Activated T-helper 2 cell treated with anti-CD3 and anti-CD28 coated beads, Interferon-gamma antibody, Interleukin-2, Interleukin-4, amounts not matched to agents 10 μg/mL and 5 μg/mL and 100 μg/mL, durations not matched to agents 14 hours and 24 hours and 36 hours (primary cell): ENCODE measurements at places on chromosomes 5 and 9.

DNA sequence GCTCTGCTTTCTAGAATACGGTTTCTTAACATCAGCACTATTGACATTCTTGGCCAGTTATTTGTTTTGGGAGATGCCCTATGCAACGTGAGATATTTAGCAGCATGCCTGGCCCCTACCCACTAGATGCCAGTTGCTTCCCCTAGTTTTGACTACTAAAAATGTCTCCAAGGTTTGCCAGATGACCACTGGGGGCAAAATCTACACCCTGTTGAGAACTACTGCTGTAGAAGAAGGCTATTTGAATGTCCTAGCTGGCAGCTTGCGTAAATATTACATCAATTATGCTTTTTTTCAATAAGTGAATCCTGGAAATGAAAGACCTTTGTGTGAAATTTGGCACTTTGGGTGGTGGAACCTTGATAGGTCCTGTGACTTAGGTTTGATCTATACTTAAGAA lies 5.0 kb downstream of the NCBP1 start:
- no peak for DNase-seq

DNA sequence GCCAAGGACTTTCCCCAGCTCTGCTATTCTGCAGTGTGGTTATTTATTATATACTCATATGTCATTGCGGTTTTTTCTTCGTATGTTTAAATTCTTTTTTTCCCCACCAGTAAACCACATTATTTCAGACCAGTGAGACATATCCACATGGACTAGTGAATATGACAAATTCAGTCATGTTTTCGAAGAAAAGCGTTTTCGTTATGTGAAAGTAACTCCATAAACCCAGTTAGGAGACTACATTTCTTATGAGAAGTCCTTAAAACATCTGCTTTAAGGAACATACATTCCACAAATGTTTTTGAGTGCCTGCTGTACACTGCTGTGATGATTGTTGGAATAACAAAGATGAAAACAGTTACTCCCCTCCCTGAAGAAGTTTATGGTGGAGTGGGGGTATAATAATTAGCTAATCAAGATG lies 591.8 kb upstream of the CLINT1 start:
- no peak for DNase-seq

- DNase-seq: no peak
Observed at GRCh38 chr5:113099822-113100221, 123.2 kb downstream of the DCP2 start.

GRCh38 chr5:50727149-50727496 lies 60.7 kb downstream of the PARP8 start:
- DNase-seq: no peak

GRCh38 chr5:172007175-172008110 lies 1.0 kb upstream of the FBXW11 start:
- no peak for DNase-seq

DNA sequence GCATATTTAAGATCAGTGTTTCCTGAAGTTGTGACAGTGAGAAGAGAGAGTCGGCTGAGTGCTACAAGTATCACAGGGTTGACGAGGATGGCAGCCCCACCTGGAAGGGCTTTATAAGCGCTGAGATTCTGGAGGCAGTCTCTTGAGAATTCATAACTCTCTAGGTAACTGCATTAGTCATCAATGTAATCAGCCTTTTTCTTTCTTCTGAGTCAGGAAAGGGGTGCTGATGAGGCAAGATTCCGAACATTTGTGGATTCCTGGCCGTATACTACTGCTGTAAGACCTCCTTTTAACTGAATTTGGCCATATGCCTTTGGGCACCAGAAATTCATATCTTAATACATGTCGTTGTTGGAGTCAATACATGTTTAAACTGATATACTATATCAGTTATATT lies 6.6 kb upstream of the RNF20 start:
- no peak for DNase-seq

DNA sequence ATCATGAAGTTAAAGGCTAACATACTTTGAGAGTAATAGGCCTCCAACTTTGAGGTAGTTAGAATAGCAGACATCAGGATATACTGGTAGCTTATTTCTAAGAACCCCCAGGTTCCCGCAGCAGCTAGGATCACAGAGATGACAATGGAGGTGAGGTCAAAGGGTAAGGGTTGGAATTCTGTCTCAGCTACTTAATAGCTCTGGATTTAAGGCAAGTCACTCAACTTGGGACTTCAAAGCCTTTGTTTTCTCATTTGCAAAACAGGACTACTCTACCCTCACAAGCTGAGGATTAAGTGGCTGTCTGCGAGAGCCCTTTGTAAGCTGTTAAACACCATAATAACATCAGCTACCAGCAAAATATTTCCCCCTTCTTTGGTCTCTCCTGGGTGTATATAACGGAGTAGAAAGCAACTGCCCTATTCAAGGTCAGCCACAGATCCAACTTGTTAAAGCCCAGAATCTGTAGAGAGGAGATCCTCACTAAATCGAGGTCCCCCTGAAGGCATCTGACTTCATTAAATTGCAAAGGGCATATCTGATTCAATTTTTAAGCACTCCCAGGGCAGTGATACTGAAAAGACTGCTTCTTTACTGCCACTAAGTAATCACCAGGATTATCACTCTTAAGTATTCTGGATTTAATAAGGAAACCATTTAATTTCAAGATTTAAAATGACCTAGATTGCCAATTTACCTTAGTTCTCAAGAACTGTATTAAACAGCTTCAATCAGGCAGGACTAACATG lies 104.7 kb downstream of the DCP2 start:
- DNase-seq: no peak

DNA sequence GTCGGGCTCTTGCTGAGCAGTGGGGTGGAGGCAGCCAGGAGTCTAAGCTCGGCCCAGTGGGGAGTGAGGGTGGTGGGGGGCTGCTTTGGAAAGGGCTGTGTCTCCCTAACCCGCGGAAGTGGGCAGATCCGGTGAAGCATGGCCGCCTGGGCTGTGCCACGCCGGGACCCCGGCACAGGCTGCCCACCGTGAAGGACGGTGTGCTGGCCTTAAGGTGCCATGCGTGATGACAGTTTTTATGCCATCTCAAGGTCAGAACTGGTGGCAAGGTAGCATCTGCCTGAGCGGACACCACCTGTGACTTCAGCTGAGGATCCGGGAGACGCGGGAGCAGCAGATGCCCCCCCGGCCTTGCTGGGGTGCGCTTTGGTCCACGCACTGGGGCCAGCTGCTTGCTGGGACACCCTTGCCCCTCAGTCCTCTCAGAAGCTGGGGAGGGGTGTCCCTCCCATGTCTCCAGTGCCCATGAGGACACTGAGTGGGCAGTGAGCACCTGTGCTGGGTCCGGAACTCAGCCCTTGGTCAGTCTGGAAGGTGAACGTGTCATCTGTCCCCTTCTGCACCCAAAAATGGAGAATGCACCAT lies 53.9 kb downstream of the AHRR start:
- DNase-seq: no peak

- no peak for DNase-seq
Observed at GRCh38 chr9:109205526-109205925, 38.5 kb upstream of the FRRS1L start.

- no peak for DNase-seq
Observed at GRCh38 chr5:3392306-3392939, 203.2 kb upstream of the IRX1 start.

DNA sequence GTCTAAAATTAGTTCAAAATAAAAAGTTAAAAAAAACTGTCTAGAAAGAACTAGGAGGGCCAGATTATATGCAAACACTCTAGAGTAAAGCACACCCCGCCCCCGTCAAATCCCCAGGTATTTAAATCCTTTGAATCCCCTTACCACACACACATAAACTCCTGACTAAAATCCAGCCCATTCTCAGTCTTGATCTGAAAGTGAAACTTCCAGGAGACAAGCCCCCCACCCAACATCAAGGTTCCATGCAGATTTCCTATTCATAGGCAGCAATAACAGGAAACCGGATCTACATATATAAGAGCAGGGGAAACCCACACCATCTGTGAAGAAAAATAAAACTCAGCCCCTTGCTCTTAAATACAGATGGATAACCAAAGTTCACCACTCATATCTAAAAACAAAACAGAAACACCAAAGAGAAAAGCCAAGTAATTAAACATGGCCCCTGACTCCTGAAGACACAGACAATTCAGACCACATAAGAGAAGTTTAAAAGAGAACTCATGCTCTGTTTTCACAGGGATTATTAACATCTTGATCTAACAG lies 42.3 kb downstream of the MARCHF3 start:
- peak; percentile 15 for DNase-seq

DNA sequence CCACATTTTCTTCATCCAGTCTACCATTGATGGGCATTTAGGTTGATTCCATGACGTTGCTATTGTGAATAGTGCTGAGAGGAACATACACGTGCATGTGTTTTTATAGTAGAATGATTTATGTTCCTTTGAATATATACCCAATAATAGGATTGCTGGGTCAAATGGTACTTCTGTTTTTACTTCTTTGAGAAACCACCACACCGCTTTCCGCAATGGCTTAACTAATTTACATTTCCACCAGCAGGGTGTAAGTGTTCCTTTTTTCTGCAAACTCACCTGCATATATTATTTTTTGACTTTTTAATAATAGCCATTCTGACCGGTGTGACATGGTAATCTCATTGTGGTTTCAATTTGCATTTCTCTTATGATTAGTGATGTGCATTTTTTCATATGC lies 82.2 kb upstream of the RFX3 start:
- DNase-seq: no peak

DNA sequence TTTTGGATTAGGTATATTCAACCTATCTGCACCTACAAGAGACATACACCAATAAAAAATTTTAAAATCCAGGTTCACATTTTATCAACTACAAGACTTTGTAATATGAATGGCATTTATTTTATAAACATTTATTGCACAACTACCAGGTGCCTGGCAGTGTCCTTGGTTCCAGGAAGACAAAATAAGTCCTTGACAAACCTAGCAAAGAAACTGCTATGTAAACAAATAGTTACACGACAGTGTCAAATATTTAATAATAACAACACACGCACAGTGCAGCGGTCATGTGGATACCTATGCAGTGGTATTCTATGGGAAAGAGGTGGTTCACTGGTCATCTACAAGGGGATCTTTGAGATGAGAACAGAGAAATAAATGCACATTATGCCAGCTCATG lies 120.7 kb downstream of the MYO10 start:
- no peak for DNase-seq

DNA sequence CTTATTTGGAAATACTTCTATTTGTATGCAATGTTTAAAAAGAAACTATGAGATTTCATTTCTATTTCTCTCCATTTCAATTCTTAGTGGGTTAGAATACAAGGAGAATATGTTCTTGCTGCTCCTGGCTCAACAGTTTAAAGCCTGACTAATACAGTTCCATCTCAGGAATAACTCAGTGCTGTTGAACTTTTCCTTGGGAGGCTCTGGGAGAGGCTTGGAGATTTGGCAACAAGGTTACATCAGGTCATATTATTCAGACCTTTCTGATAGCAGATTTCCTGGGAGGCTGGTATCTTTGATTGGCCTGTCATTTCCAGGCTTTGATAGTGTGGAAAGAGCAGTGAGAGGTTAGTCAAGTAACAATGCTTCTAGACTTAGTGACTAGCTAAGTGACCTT lies 481.7 kb upstream of the KLF4 start:
- no peak for DNase-seq

DNA sequence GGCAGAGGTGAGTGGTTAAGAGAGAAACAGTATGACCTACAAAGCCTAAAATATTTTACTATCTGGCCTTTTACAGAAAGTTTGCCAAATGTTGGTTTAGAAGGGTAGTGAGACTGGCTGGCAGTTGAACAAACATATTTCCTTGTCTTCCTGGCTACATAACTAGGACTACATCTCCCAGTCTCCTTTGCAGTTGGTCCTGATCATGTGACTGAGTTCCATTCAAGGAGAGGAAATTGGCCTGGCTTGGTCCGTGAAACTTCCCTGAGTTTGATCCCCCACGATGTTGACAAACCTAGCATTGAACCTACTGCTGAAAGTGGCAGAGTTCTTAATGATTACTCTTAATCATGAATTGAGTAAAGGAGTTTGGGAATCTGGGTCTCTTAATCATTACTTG lies 280.8 kb downstream of the SLIT3 start:
- DNase-seq: no peak

- no peak for DNase-seq
Observed at GRCh38 chr5:58617241-58617640, 34.4 kb downstream of the RAB3C start.

DNA sequence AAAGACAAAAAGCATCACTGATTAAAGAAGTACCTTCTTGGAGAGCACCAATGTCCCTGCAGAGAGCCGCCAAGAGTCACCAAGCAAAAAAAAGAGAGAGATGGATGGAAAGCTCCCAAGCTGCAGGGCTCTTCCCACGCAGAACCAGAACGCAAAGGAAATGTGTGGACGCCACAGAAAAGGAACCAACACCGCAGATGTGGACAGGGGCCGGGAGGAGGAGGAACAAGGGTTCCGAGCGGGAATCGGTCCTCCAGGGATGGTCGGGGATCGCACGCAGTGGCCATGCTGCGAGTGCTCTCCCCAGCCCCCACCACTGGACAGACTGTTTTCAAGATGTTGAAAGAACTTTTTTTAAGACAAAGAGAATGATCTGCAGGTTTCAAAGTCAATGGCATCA lies 40.2 kb upstream of the ZNF354A start:
- no peak for DNase-seq

- DNase-seq: no peak
Observed at GRCh38 chr9:130368631-130369103, 76.1 kb upstream of the ASS1 start.

- DNase-seq: no peak
Observed at GRCh38 chr5:112355058-112355685, 63.9 kb downstream of the EPB41L4A start.

DNA sequence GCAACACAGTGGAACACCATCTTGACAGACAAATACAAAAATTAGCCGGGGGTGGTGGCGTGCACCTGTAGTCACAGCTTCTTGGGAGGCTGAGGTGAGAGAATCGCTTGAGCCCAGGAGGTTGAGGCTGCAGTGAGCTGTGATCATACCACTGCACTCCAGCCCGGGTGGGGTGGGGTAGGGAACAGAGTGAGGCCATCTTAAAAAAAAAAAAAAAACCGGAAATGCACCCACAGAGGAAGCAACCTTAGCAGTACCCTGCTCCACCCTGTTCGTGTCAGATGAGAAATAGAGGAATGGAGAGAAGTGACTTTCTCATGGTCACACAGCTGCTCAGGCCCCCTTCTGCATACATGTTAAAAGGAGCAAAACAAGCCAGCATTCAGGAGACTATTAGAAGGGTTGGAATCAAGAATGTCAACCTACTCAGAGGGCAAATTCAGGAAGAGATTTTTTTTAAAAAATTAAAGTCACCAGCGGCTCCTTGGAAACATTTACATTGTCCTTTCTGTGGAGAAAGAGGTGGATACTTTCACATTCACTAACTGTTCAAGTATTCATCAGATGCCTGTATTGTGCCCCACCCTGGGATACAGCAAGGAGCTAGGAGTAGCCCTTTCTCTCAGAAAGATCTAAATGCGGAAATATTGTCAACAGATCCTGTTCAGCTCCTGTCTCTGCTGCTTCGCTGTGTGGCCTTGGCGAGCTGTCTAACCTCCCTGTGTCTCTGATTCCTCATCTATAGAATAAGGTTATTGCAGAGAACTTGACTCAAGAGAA lies 41.0 kb downstream of the CYFIP2 start:
- peak; percentile 14 for DNase-seq

GRCh38 chr5:22852807-22853660 lies at the start of gene CDH12:
CDH12 (minus strand) TSS chr5:22853344.
- DNase-seq: no peak

GRCh38 chr9:17622141-17622540 lies 43.3 kb downstream of the SH3GL2 start:
- DNase-seq: no peak
